ENCODE measurements at places on chromosomes 3 and 15.

DNA sequence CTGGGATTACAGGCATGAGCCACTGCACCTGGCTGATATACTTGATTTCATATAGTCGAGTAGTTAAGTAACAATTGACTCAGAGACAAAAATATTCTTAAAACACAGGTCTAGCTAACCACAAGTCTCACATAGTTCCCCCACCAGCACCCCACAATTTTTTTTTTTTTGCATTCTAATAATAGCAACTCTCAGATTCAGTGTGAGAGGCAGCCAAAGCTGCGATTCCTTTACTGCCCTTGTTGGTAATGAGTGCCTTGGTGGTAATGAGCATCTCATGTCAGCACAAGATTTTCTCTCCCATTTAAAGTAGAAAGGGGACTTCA is 72.5 kb downstream of the WWTR1 start:
- no peak for DNase-seq

DNA sequence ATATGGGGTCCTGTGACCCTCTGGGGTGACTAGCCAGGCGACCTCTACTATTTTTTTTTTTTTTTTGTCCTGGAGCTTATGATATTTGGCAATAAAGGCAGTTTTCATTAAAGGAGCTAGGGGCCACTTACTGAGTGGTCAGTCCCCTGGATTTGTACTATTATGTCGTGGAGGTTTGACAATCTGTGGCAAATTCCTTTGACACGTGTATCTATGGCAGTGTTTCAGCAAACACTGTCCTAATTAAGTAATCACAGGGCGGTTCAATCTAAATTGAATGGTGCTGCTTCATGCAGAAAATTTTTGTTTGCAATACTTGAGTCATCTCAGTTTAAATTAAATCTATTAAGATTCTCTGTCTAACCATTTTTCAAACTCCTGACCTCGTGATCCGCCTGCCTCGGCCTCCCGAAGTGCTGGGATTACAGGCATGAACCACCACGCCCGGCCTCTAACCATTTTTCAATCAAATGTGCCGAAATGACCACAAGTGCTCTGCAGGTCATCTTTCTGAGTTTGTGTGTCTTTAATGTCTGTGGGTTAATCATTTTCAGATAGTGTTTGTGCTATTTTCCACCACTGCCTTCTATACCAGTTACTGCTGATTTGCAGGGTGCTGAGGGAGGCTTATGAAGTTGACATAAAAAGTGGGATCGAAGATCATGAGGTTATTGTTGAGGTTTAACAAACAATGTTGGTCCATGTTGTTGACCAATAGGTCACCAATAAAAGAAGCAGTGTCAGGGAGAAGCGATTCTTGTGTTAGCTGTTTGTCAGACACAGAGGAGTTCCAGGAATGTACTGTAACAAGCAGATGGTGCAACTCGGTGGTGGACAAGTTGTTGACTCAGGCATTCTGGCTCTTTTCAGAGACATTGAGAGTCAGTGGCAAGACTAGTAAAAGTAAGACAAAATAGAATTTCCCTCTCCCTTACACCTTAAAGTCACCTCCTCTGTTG is 18.6 kb upstream of the SLC2A2 start:
- DNase-seq: peak; percentile 26

DNA sequence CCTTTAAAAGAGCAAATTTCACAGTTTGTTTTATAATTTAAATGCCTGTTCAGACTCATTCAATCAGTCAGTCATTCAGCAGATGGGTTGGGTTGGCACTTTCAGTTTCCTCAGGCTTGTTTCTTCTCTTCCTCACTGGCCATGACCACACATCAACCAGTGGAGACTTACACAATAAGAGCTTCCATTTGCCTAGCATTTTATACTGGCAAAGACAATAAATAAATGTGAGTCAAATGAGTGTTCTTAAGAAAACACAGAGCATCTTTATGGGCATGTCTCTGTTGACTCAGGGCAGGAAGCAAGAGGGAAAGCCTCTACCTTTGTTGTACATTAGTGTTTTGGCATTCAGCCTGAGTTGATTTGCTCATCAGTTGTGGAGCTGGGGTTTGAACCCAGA is 122.6 kb downstream of the EPHB1 start:
- no peak for DNase-seq

- DNase-seq: peak; percentile 61
These were observed 321.8 kb upstream of the MME start for GRCh38 chr3:154758109-154758868.

DNA sequence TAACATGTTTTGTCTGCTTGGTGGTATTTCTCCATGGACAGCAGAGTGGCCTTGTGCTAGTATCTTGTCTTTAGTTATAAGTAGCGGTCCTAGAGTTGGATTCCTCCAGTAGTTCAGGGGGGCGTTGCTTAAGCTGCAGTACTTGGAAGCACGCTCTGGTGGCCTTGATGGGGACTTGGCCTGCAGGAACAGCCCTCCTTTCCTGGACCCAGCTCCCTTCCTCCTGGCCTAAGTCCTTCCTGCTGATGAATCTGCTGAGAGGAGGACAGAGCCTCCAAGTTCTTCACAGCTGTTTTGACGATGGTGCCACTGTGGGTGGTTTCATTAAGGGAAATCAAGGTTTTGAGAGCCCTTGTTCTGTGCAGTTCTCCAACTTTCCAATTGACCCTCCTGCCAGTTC is 38.6 kb upstream of the SEC22A start:
- DNase-seq: no peak

GRCh38 chr15:89356634-89357298 is 22.1 kb upstream of the POLG start:
- DNase-seq: no peak

DNA sequence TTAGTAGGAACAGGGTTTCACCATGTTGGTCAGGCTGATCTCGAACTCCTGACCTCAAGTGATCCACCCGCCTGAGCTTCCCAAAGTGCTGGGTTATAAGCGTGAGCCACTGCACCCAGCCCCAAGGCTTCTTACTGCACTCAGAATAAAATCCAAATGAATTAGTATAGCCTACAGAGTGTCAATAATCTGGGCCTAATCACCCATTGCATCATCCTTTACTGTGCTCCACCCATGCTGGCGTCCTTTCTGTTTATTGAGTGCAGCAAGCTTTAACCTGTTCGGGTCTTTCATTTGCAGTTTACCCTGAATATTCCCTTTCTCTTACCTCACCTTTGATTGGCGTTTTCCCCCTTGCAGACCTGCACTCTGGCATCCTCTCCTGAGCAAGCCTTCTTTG is 77.7 kb downstream of the CEP63 start:
- no peak for DNase-seq

GRCh38 chr3:25556447-25556846 is 108.3 kb downstream of the TOP2B start:
- DNase-seq: no peak

DNA sequence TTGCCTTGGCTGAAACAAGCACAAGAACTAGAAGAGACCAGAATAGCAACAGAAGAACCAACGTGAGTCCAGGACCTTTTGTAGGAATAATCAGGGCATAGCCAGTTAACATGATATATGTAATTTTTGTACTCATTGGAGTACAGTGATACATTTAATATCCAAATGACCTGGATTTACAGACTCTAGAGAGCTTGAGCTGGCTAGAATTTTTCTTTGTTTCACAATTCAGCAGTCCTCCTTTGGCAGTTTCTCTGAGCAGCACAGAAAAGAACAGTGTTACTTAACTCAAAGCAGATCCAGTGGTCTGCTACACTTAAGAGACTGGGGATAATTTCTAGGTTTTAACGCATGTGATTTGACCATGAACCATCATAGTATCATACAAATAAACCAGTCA is 245.7 kb downstream of the ADAMTSL3 start:
- peak; percentile 20 for DNase-seq

GRCh38 chr3:18591120-18591519 is 166.0 kb upstream of the SATB1 start:
- DNase-seq: no peak

DNA sequence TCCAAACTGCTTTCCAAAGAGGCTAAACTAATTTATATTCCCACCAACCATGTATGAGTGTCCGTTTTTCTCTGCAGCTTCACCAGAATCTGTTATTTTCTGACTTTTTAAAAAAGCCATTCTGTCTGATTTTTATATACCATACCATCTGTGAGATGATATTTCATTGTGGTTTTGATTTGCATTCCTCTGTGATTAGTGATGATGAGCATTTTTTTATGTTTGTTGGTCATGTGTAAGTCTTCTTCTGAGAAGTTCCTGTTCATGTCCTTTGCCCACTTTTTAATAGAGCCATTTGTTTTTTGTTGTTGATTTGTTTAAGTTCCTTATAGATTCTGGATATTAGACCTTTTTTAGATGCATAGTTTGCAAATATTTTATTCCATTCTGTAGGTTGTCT is 179.4 kb upstream of the ALCAM start:
- no peak for DNase-seq

GRCh38 chr15:40102897-40103858 is 5.5 kb downstream of the BMF start:
- DNase-seq: peak; percentile 94

DNA sequence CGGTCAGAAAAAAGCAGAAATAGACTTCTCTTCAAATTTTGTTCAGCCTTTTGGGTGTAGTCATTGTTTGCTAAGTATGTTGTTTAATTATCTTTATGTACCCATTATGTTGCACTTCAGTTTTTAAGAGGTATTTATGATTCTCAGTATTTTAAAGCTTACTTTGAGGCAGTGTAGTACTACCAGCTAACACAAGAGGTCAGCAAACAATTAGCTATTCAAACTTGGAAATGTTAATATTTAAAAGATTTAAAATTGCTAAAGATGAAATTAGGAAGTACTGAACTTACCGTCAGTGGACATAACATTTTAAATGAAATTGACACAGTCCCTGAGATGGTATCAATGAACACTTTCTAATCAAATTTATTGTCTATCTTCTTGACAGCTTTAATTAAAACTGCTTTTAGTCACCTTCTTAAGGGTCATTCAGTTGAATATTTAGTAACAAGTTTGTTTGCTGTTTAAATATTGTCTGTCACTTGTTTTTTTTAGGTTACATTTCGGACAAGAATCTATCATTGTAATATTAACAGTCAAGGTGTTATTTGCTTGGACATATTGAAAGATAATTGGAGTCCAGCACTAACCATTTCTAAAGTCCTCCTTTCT is 28.1 kb downstream of the NKIRAS1 start:
- DNase-seq: peak; percentile 34

GRCh38 chr3:119145500-119146167 is at the start of gene TEX55:
Gene TEX55, plus strand, starts transcription at chr3:119146165. Its CDS starts 25 bp downstream, at chr3:119146190.
- peak; percentile 29 for DNase-seq

- DNase-seq: no peak
These were observed 73.5 kb upstream of the IQSEC1 start for GRCh38 chr3:13146643-13147143.

DNA sequence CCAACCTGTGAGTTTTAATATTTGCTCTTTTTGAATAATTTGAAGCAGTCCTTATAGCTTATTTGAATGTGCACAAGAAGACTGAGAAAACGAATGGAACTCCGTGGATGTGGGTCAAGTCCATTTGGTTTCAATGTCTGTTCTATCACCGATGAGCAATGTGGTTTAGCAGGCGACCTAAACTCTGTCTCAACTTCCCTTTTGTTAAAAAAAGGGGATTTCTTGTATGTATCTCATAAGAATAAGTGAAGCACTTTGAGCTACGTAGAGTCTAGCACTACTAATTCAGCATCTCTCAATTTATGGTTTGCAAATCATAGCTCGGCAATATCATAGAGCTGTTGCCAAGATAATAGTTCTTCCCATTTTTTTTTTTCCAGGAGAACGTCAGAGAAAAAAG is 4.6 kb upstream of the SKIL start:
- DNase-seq: no peak

DNA sequence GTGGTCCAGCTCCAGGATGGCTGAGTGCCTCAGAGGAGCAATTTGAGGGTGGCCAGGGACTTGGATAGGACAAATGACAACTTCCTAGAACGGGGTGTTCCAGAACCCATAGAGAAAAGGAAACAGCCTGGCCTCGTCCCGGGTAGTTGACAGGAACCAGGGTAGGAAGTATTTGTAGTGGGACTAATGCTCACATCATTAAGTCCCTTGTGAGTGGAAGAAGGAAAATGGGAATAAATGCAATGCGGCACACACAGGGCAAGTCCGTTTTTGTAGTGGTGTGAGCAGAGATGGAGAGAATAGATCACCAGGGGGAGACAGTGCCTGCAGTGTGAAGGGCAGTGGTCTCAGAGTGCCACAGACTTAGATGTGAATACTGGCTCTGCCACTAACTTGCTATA is 19.6 kb downstream of the TIMP4 start:
- peak; percentile 56 for DNase-seq

DNA sequence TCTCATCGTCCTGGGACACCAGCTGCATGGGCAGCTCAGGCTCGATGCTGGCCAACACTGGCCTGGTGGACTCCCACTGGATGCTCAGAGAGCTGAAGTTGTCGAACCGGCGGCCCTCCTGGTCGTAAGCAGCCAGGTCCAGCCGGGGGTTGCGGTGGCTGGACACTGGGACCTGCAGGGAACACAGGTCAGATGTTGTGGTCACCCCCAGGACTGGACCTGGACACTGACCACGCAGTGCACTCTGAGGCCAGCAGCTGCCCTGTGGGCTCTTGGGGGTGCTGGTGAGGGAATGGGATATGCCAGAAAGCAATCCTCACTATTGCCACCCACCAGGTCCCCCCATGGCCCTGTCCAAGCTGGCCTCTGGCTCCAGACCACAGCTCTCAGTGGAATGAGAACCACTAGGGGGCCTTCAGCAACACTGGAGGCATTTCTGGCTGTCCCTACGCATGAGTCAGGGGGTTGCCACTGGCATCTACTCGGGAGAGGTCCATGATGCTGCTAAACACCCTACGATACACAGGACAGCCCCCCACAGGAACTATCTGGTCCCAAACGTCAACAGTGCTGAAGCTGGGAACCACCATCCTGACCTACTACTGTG is 66.1 kb downstream of the NUP210 start:
- no peak for DNase-seq

DNA sequence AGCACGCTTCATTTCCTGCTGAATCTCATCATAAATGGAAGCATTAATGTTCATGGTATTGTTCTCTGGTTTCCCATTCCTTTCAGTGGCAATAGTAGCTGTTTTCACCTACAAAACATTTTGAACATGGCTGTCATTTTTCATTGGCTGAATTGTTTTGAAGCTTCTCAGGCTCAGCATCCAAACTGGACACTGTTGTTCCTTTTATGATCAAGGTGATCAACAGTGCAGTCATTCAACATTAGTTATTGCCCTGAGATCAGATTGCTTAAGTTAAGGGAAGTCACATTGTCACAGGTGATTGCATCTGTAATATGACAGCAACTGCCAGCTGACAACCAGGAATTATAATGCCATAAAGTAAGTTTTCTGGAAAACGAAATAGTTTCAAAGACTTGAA is 46.9 kb downstream of the SATB1 start:
- no peak for DNase-seq

DNA sequence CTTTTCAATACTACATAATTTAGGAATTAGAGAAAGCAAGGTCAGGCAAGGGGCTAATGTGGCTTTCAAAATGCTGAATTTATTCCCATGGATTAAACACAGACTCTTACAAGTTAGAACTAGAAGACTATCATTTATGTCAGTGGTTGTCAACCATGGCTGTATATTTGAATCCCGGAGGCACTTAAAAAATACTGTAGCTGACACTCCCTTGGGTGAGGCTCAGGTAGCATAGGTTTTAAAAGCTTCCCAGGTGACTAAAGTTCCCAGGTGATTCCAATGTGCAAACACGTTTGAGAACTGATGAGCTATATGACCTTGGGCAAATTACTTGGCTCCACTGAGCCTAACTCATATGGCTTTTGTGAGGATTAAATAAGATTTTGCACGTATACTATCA is 29.6 kb downstream of the AAGAB start:
- DNase-seq: peak; percentile 53

GRCh38 chr3:114380233-114380651 is 86.4 kb downstream of the TIGIT start:
- DNase-seq: peak; percentile 75

GRCh38 chr3:119084371-119085069 is 49.9 kb upstream of the IGSF11 start:
- no peak for DNase-seq

- DNase-seq: no peak
These were observed 94.2 kb downstream of the ZBTB20 start for GRCh38 chr3:115052906-115053305.

Measured in umbilical cord (tissue), 2 donors.